CD4-positive, alpha-beta T cell treated with Interleukin-4 for 1 hour (primary cell): ENCODE measurements at places on chromosomes 1 and 21.

GRCh38 chr1:19157653-19158052 is 52.4 kb downstream of the UBR4 start:
- DNase-seq = no peak

DNA sequence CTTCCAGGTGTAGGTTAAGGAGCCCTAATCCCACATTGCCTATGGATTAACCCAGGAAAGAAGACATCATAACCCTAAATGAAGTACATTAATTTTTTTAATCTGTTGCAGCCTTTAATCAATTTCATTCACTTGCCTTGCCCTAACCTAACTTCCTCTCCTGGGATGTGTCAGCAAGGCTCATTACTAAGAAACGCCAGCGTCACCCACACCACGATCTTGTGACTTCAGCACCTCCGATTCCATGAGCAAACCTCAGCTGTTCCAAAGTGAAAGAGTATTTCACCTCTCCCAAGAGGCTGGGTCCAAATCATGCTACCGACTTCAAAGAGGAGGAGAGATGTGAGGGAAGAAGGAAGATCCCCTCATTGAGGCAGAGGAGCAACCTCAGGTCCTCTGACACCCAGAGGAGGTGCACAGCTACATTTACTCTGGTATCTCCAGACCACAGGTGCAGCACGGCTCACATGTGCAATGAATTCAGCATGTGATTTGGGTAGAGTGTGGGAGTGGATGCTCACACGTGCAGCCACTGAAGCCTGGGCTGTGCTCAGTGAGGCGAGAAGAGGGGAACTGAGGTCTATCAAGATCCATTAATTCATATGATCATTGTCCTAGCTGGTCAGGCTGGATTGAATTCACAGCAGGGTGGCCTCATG is 134.1 kb downstream of the SLC30A10 start:
- no peak for DNase-seq

GRCh38 chr1:13935336-13935735 is 235.3 kb downstream of the PRDM2 start:
- no peak for DNase-seq

DNA sequence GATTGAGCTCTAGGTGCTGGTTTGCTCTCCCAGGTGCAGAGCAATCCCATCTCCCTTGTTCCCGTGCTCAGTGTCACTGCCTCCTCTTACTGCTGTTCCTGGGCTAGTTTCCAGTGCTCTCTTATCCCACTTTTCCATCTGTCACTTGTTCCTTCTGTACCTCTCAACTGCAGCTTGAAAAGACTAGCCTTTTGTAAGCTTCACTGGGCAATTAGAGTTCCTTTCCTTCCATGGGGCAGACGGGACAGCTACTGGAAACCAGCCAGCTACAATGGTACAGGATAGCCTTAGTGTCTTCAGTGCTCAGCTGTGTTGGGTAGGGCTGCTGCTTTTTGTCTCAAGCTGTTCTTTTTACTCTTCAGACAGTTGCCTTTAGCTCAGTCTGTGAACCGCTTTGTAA is 31.6 kb downstream of the AGT start:
- no peak for DNase-seq

DNA sequence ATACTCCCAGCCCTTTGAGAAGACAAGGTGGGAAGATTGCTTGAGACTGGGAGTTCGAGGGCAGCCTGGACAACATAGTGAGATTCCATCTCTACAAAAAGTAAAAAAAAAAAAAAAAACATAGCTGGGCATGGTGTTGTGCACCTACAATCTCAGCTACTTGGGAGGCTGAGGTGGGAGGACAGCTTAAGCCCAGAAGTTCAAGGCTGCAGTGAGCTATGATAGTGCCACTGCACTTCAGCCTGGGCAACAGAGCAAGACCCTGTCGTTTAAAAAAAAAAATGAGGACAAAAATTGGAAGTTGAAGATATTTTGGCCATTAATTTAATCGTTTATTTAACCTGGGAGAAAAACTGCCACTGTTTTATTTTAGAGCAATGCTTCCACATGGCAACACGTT is 1.1 kb downstream of the URB1 start:
- DNase-seq = no peak

- DNase-seq = no peak
Measured at GRCh38 chr21:29843804-29844203, 96.0 kb downstream of the GRIK1 start.

GRCh38 chr1:223556414-223557129 is 108.9 kb downstream of the CAPN8 start:
- DNase-seq = no peak

DNA sequence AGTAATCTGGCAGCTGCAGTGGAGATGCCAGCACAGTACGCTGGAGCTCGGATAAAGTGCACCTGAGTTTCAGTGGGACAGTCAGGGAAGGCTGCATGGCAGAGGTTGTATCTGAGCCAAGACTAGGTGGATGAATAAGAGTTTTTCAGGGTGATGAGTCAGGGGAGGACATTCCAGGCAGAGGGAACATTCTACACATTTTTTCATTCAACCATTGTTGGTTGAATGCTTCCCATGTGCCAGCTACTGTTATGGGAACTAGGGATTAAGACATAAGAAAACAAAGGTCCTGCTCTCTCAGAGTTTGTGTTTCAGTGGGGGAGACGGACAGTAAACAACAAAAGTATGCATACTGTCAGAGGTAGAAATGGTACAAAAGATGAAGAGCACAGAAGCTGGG is 5.2 kb downstream of the LEPR start:
- no peak for DNase-seq

DNA sequence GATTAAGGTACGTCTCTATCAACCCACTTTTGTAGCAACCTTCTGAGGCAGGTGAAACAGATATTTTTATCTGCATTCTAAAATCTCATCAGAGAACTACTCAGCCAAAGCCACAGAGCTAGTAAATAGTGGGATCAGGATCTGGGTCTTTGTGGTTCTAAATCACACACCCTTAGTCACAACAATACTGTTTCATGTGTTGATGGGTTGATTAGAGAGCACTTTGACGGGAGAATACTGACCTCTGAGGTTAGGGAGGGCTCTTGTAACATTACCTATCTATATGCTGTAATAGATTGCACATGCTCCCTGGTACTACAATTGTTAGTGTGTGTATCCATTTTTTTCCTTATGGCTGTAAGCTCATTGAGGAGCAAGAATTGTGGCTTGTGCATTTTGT is 45.5 kb upstream of the CCDC190 start:
- DNase-seq = no peak

- no peak for DNase-seq
Measured at GRCh38 chr1:1881727-1882126, 9.2 kb downstream of the GNB1 start.

- DNase-seq = no peak
Measured at GRCh38 chr1:23376890-23377811, 7.5 kb upstream of the ZNF436 start.

GRCh38 chr1:1937061-1937460 is 18.0 kb upstream of the TMEM52 start:
- DNase-seq = no peak

- peak; percentile 39 for DNase-seq
Measured at GRCh38 chr1:42955311-42956063, 3.2 kb downstream of the SLC2A1 start.

GRCh38 chr1:62318320-62318755 is 896 bp downstream of the KANK4 start:
- no peak for DNase-seq

GRCh38 chr1:179302070-179302469 is 8.5 kb downstream of the SOAT1 start:
- no peak for DNase-seq

DNA sequence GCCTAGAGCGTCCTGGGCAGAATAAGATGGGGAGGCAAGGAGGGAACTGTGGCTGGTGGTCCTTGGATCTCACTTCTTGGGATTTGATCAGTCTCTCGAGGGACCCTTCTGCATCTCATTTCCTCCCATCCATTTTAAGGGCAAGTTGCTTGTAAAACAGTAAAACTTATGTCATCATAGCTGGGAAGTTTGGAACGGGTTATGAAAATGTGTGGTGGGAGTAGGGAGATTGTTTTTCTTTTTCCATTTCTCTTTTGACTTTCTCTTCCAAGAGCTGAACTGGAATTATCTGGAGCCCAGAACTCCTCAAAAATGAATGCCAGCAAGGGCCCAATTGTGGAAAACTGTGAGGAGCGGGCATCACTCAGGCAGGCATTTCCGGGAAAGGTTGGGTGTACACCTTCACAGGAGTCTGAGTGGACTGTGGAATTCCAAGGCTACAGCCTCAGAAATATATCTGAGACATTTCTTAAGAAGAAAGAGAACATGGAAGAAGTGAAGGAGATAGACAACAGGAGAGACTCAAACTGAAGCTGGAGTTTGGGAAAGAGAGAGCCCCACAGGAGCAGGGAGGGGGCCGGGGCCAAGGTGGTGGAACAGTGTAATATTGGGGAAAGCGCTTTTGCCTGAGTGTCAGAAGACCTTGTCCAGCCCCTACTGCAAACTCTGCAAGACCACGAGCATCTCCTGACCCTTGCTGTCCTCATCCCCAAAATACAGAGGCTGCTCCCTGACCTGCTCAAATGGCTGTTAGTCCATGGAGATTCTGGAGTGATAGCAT is 185.1 kb downstream of the FOXD2 start:
- DNase-seq = no peak

- DNase-seq = no peak
Measured at GRCh38 chr21:42471206-42471605, 24.8 kb downstream of the RSPH1 start.

DNA sequence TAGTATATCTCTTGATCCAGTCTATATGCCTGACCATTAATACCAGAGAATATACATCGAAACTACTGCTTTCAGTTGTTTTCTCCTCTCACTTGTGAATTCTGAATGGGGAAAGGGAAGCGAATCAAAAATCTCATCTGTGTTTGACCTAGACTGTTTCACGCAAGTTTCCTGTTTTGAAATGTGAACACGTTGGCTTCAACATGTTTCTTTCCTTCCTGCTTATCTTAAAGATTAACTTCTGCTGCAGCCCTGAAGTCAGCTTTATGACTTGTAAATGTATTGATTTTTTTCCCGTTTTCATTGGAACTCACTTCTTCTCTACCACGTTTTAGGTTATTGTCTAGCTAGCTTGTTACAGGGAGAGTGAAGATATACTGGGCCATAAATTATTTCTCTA is 49.9 kb downstream of the SNX27 start:
- no peak for DNase-seq

- no peak for DNase-seq
Measured at GRCh38 chr1:11649624-11650330, 4.5 kb downstream of the FBXO2 start.

GRCh38 chr1:230205719-230206198 is 138.7 kb downstream of the GALNT2 start:
- DNase-seq = no peak

DNA sequence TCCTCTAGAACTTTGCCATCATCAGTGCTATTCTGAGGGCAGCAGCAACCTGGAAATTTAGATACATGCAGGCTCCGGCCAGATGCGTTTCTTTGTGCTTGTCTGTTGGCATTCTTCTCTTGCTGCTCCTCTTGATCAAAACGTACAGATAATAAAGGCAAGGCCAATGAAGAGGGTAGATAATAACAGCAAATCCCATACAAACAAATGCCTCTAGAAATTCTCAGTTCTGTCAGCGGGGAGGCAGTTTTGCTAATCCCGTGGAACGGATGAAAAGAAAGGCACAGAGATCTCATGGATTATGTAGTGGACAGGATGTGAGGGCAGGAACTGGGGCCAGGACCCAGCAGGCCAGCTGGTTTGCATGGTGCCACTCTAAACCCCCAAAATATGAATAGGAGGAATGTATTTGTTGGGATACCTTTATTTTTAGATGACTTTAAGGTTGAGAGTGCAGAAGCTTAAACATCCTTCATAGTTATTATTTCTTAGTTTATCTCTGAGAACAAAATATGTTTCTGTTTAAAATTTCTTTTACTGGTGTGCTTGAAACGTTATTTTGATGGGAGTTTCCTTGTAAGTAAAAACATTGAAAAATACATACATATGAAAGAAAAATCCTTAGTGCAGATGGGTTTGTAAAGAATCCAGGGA is 1.5 kb downstream of the ITSN1 start:
- no peak for DNase-seq
